Cardiac muscle cell (in vitro differentiated cells and primary cell): ENCODE measurements at places on chromosomes 16 and 17. TPM values are rescaled to one million over a fixed set of nuclear protein-coding genes. Genes with fewer than 3 reads are reported as not detected.

The ACSM2A gene
- total RNA-seq, result not detected in 2 replicates

The ASGR1 gene
- total RNA-seq, result 19.8 and 20.2 TPM in 2 replicates

The CDRT15L2 gene
- total RNA-seq, result not detected in 2 replicates

The CBLN1 gene
- total RNA-seq, result 0.85 and 1.2 TPM in 2 replicates

The CHRNE gene
- 0.35 and 1.5 TPM in 2 replicates for total RNA-seq

DNA sequence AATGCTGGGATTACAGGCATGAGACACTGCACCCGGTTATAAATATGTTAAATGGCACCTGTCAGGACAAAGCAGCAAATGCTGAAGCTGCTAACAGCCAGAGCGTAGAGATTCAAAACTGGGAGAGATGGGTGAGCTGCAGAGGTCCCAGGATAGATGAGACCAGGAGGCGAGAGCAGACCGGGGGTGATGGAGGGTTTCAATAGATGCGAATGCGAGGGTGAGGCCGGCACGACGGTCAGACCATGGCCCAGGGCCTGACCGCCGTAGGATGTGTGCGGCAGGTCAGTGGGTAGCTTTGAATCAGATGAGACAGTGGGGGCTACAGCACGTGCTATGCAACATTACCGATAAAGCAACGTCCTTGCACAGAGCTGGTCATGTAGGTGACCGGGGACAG is 14.3 kb downstream of the CCDC40 start:
- peaks cover 4% of the 10 kb centered on the region for H3K36me3 ChIP-seq
- no peak for DNase-seq
- no peak overlapping the region for H3K4me3 ChIP-seq
- no peaks in the 10 kb centered on the region for H3K4me1 ChIP-seq
- H3K27me3 ChIP-seq, result no peaks in the 10 kb centered on the region

- H3K4me1 ChIP-seq, result no peaks in the 10 kb centered on the region
- H3K27ac ChIP-seq, result no peak overlapping the region
- H3K36me3 ChIP-seq, result no peaks in the 10 kb centered on the region
- H3K4me3 ChIP-seq, result no peak overlapping the region
- no peaks in the 10 kb centered on the region for H3K27me3 ChIP-seq
- no peak for DNase-seq
These were observed 608.6 kb upstream of the GOT2 start for GRCh38 chr16:59342669-59343068.

GRCh38 chr17:80291691-80292487 is 31.2 kb downstream of the RNF213 start:
- H3K4me1 ChIP-seq, result no peaks in the 10 kb centered on the region
- no peak overlapping the region for H3K27ac ChIP-seq
- H3K27me3 ChIP-seq, result no peaks in the 10 kb centered on the region
- no peak overlapping the region for H3K4me3 ChIP-seq
- peaks cover 4% of the 10 kb centered on the region for H3K36me3 ChIP-seq

GRCh38 chr17:71412803-71413202 is 708.0 kb upstream of the SOX9 start:
- no peak overlapping the region for H3K4me3 ChIP-seq
- H3K27me3 ChIP-seq, result no peaks in the 10 kb centered on the region
- DNase-seq, result no peak
- no peaks in the 10 kb centered on the region for H3K36me3 ChIP-seq

- H3K27me3 ChIP-seq, result peaks cover 9% of the 10 kb centered on the region
- H3K4me1 ChIP-seq, result peaks cover 2% of the 10 kb centered on the region
- no peaks in the 10 kb centered on the region for H3K36me3 ChIP-seq
- no peak overlapping the region for H3K4me3 ChIP-seq
- peak; percentile 45 for DNase-seq
These were observed 5.8 kb upstream of the ZDHHC7 start for GRCh38 chr16:85017151-85017550.
